ENCODE measurements at places on chromosomes 12 and 14.

DNA sequence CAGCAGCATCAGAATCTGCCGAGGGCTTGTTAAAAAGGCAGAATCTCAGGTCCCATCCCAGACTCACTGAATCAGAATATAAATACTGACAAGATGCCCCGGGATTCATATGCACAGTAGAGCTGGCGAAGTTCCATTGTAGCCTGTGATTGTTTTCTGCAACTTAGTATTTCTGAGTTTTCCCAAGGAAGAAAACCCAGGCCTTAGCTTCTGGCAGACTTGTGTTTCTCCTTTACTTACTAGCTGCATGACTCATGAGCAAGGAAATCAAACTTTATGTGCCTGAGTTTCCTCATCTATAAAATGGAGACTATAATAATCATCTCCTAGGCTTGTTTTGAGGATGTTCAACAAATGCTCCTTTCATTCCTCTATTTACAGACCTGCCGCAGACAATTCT is 278.5 kb upstream of the PLEKHG7 start:
- no peak for DNase-seq

- DNase-seq = no peak
Measured at GRCh38 chr14:69711065-69711464, 55.9 kb upstream of the SRSF5 start.

DNA sequence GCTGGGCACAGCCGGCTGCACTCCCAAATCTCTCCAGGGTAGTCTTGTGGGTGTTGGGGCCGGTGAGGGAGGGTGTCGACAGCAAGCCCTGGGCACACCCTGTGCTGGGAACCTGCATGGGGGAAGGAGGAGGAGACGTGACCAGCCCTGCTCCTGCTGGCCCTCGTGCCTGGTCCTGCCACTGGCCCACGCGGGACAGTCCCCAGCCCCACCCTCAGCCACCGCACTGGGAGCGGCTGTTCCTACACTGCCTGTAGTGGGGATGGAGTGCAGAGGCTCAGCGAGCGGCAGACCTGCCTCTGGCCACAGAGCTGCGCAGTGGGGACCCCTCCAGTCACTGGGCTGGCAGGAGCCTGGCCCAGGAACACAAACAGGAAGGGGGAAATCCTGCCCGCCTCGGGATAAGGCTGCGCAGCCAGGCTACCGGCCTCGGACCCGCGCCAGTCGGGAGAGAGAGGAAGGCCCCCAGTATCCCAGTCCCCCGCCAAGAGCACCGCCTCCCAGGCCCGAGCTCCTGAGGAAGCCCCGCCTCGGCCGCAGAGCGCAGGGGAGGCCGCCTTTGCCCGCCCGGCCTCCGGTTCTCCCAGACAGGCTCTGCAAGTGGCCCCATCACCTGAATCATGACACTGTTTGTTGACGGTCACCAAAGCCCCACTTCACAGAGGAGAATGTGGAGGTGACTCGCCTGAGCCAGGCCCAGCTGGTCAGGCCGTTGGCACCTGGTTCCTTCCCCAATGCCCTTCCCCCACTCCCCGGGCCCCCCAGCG is 10.6 kb downstream of the AHNAK2 start:
- DNase-seq = no peak

- no peak for DNase-seq
Measured at GRCh38 chr12:76520348-76520747, 39.2 kb downstream of the OSBPL8 start.

DNA sequence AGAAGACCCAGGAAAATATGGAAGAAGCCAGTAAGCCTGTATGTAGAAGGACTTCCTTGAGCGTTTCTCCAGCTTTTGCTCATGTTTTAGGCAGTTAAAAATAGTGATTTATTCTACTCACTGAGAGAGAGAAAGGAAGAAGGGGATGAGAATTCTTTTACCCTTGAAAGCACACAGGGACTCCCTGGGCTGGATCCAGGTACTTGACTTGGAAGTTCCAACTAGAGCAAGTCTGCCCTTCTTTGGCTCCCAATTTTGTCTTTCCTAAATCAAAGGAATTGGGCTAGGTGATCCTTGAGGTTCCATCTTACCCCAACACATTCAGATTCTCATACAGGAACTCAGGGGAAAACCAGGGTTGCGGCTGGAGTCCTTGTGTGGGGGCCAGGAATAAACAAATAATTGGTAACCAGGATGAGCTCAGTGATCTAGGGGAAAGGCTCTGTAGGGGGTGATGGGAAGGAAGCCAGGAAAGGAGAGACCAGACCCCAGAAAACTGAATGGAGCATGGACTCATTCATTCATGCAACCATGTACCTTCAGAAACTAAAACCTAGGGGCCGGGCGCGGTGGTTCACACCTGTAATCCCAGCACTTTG is 11.5 kb upstream of the ITGA5 start:
- no peak for DNase-seq

DNA sequence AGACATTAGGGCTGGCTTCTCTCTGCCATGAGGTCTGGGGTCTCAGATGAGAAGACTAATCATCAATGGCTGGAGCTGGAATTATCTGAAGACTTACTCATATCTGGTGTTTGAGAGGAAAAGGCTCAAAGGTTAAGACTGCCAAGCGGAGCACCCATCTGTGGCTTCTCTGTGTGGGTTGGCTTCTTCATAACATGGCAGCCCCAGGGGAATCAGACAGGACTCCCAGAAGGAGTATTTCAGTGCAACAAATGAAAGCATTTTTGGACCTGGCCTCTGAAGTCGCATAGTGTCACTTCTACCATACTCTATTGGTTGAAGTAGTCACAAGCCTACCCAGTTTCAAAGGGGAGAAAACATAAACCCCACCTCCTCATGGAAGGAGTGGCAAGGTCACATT is 171.8 kb upstream of the KRR1 start:
- no peak for DNase-seq

- DNase-seq = no peak
Measured at GRCh38 chr12:56110571-56110970, 5.9 kb upstream of the RPL41 start.

DNA sequence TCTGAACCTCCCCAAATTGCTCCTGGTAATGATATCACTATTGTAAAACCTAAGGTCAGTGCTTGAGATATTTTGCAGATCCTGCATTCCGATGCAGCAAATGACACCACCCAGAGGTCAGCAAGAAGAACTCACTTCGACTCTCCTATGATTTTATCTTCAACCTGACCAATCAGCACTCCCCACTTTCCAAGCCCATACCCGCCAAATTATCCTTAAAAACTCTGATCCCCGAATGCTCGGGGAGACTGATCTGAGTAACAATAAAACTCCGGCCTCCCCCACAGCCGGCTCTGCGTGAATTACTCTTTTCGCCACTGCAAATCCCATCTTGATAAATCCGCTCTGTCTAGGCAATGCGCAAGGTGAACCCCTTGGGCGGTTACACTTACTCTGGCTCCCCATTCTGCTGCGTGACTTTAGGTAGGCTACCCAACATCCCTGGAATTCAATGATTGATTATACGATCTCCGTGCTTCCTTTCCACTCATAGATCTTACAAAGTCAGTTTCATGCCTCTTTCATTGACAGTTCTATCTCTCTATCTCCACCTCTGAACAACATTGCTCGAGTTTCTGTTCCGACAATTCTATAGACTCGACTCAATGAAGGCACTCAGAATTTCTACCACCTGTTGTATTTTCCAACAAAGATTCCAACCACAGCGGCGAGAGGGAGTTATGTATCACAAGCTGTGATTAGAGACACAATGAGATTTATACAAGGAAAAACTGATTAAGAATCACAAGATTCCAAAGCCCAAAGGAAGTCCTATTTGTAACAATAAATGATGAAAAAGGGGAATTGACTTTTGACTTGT is 939 bp downstream of the NPC2 start:
- no peak for DNase-seq

GRCh38 chr12:77493302-77494168 is 337.2 kb upstream of the NAV3 start:
- DNase-seq = no peak

GRCh38 chr14:94689218-94689984 is 77.2 kb downstream of the SERPINA3 start:
- DNase-seq = peak; percentile 14

DNA sequence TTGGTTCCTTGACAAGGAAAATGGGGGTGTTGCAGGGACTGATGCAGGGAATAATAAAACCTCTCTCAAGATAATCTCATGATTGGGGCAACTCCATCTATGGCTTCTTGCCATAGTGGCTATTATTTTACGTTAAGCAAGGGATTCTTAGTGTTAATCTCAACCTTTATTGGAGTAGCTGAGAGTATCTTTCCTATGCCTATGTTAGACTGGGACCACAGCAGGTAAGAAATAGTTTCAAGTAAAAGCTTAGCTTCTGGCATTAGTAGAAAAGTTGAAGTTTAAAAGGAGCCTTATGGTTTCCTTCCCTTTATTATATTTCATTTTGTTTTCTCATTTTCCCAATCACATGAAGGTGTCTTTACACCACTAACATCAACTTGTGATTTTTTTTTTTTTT is 16.7 kb downstream of the SINHCAF start:
- no peak for DNase-seq

Data from CD8-positive, alpha-beta memory T cell (primary cell).